ENCODE measurements at places on chromosomes 13 and 19.

- H3K36me3 ChIP-seq, result peaks cover 2% of the 10 kb centered on the region
- H3K4me1 ChIP-seq, result peaks cover 8% of the 10 kb centered on the region
- DNase-seq, result peak; percentile 89
- H3K27ac ChIP-seq, result no peak overlapping the region
- H3K27me3 ChIP-seq, result peaks cover 73% of the 10 kb centered on the region
These were observed 11.7 kb upstream of the CLN5 start for GRCh38 chr13:76980075-76980718.

GRCh38 chr13:80558074-80558473, 217.1 kb upstream of the SPRY2 start:
- H3K4me3 ChIP-seq, result no peak overlapping the region
- no peaks in the 10 kb centered on the region for H3K4me1 ChIP-seq
- no peak for DNase-seq

GRCh38 chr13:81302677-81303076, 961.8 kb upstream of the SPRY2 start:
- H3K27me3 ChIP-seq, result no peaks in the 10 kb centered on the region

DNA sequence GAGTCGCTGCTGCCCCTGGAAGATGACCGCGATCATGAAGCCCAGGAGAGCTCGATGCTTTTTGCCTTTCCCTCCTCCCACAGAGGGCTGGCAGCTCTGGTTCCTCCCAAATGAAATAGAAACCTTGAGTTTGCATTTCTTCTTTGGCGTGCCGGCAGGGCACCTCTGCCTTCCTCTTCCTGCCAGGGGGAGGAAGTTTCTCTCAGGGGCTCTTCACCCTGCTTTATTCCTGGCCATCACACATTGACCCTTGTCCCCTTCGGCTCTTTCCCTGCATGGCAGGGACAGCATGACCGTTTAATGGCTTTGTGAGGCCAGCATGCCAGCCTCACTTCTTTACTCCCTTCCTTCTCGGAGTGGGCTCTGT, 47.9 kb downstream of the ACTN4 start:
- peak overlapping the region; percentile 76 for H3K27ac ChIP-seq
- no peak for DNase-seq
- peaks cover 10% of the 10 kb centered on the region for H3K36me3 ChIP-seq
- H3K27me3 ChIP-seq, result no peaks in the 10 kb centered on the region

- H3K4me3 ChIP-seq, result no peak overlapping the region
- no peak overlapping the region for H3K27ac ChIP-seq
- DNase-seq, result no peak
- H3K36me3 ChIP-seq, result peaks cover 4% of the 10 kb centered on the region
- H3K4me1 ChIP-seq, result peaks cover 21% of the 10 kb centered on the region
- no peaks in the 10 kb centered on the region for H3K27me3 ChIP-seq
These were observed 15.6 kb downstream of the KCTD4 start for GRCh38 chr13:45185286-45185685.

DNA sequence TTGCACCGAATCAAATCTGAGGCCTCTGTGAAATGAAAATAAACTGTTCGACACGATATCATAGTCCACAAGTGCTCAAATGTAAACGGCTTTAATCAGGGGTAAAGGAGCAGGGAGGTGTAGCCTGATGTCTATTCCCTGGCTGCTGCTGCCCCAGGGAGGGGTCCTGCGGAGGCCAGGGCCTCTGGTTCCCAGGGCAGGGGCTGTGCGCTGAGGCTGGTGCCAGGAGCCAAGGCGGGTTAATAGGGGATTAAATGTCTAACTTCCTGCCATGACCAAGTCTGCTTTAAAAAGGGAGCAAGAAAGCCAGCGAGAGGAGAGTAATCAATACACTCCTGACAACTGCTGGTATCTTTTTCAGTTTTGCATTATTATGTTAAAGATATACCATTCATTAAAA, 59.4 kb downstream of the ZNF536 start:
- no peak for DNase-seq
- H3K4me1 ChIP-seq, result no peaks in the 10 kb centered on the region
- H3K27ac ChIP-seq, result no peak overlapping the region
- no peak overlapping the region for H3K4me3 ChIP-seq
- H3K36me3 ChIP-seq, result no peaks in the 10 kb centered on the region

DNA sequence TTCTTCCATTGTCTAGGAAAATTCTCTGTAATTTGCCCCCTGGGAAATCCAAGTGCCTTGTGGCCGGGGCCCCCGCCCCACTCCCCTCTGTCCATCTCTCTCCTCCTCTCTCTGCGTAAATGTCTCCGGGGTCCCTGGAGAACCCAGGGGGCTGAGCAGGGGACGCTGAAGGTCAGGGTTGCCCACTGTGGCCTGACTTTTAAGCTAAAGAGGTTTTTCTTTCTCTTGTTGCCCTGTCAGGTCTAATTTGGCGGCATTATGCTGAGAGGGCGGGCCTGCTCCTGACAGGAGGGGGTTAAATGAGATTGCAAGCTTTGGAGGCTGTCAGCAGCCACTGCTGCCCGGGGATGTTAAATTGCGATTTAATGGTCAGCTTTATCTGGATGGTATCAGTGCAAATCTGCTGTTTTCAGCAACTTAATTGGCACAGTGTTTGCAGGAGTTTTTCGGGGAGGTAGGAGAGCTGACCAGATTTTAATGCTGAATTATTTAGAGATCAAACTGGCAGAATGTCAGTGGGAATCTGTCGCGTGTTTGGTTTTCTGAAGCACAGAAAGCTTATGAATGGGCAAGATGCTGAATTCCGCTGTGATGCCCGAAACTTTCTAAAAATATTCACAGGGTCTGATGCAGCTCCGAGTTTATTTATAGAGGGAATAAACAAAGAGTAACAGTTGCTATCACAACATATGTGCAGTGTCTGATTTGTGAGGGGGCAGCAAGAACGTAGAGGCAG, 93.2 kb upstream of the SOX1 start:
- H3K36me3 ChIP-seq, result no peaks in the 10 kb centered on the region
- no peak overlapping the region for H3K4me3 ChIP-seq
- H3K27ac ChIP-seq, result no peak overlapping the region
- no peak for DNase-seq
- peaks cover 17% of the 10 kb centered on the region for H3K27me3 ChIP-seq
- H3K4me1 ChIP-seq, result no peaks in the 10 kb centered on the region

DNA sequence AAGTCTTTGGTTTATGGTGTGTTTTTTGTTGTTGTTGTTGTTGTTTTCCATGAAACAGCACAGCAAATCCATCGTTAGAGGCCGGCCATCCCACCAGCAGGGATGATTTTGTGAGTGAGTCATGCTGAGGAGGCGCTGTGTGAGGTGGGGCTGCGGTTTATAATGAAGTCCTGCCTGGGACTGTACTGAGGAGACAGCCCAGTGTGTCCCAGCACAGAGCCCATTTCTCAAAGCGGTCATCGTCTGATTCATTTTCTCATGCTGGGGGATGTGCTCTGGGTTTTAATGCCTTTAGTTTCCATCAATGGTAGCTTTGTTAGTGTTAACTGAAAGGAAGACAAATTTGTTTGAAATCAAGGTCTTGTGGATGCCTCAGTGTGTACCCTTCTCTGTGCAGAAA, 129.3 kb upstream of the SERP2 start:
- H3K4me1 ChIP-seq, result no peaks in the 10 kb centered on the region
- no peak for DNase-seq
- no peaks in the 10 kb centered on the region for H3K27me3 ChIP-seq
- no peak overlapping the region for H3K27ac ChIP-seq

GRCh38 chr19:17512574-17512939, 1.1 kb downstream of the PGLS start:
- peak overlapping the region; percentile 74 for H3K27ac ChIP-seq
- peaks cover 38% of the 10 kb centered on the region for H3K4me1 ChIP-seq
- peaks cover 20% of the 10 kb centered on the region for H3K36me3 ChIP-seq
- H3K27me3 ChIP-seq, result no peaks in the 10 kb centered on the region

DNA sequence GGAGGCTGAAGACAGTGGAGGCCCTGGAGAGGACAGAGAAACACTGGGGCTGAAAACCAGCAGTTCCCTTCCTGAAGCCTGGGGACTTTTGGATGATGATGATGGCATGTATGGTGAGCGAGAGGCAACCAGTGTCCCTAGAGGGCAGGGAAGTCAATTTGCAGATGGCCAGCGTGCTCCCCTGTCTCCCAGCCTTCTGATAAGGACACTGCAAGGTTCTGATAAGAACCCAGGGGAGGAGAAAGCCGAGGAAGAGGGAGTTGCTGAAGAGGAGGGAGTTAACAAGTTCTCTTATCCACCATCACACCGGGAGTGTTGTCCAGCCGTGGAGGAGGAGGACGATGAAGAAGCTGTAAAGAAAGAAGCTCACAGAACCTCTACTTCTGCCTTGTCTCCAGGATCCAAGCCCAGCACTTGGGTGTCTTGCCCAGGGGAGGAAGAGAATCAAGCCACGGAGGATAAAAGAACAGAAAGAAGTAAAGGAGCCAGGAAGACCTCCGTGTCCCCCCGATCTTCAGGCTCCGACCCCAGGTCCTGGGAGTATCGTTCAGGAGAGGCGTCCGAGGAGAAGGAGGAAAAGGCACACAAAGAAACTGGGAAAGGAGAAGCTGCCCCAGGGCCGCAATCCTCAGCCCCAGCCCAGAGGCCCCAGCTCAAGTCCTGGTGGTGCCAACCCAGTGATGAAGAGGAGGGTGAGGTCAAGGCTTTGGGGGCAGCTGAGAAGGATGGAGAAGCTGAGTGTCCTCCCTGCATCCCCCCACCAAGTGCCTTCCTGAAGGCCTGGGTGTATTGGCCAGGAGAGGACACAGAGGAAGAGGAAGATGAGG, 1.5 kb downstream of the PPP1R15A start:
- H3K27ac ChIP-seq, result peak overlapping the region; percentile 100
- peak overlapping the region; percentile 99 for H3K4me3 ChIP-seq
- peaks cover 54% of the 10 kb centered on the region for H3K4me1 ChIP-seq
- peaks cover 69% of the 10 kb centered on the region for H3K36me3 ChIP-seq
- DNase-seq, result no peak

DNA sequence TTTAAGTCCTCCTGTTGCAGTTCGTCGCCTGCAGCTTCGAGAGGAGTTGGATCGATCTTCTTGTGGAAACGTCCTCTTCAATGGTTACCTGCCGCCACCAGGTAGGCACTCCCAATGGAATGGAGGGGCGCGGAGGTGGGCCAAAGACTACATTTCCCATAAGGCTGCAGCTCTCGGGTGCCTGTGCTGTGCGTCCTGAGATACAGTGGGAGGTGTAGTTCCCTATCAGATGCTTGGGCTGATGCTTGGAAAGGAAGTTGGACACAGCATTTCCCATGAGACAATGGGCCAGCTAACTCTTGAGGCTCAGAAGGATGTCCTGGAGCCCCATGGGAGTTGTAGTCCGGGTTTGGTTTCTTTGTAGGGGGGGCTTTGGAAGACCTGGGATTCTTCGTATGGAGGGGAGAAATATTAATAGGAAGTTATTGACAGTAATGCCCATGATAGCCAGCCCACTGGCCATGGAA, 1.8 kb downstream of the SHKBP1 start:
- no peaks in the 10 kb centered on the region for H3K27me3 ChIP-seq
- peaks cover 31% of the 10 kb centered on the region for H3K36me3 ChIP-seq
- peak overlapping the region; percentile 73 for H3K4me3 ChIP-seq
- peak overlapping the region; percentile 82 for H3K27ac ChIP-seq

- no peak overlapping the region for H3K4me3 ChIP-seq
- H3K27ac ChIP-seq, result no peak overlapping the region
- peaks cover 8% of the 10 kb centered on the region for H3K4me1 ChIP-seq
These were observed 1004.2 kb downstream of the UQCRFS1 start for GRCh38 chr19:28208745-28209144.

GRCh38 chr19:37907735-37908455, 887 bp downstream of the SIPA1L3 start:
- H3K36me3 ChIP-seq, result peaks cover 3% of the 10 kb centered on the region
- no peak for DNase-seq
- peak overlapping the region; percentile 0 for H3K27ac ChIP-seq
- H3K27me3 ChIP-seq, result no peaks in the 10 kb centered on the region
- H3K4me3 ChIP-seq, result peak overlapping the region; percentile 91
- peaks cover 37% of the 10 kb centered on the region for H3K4me1 ChIP-seq

DNA sequence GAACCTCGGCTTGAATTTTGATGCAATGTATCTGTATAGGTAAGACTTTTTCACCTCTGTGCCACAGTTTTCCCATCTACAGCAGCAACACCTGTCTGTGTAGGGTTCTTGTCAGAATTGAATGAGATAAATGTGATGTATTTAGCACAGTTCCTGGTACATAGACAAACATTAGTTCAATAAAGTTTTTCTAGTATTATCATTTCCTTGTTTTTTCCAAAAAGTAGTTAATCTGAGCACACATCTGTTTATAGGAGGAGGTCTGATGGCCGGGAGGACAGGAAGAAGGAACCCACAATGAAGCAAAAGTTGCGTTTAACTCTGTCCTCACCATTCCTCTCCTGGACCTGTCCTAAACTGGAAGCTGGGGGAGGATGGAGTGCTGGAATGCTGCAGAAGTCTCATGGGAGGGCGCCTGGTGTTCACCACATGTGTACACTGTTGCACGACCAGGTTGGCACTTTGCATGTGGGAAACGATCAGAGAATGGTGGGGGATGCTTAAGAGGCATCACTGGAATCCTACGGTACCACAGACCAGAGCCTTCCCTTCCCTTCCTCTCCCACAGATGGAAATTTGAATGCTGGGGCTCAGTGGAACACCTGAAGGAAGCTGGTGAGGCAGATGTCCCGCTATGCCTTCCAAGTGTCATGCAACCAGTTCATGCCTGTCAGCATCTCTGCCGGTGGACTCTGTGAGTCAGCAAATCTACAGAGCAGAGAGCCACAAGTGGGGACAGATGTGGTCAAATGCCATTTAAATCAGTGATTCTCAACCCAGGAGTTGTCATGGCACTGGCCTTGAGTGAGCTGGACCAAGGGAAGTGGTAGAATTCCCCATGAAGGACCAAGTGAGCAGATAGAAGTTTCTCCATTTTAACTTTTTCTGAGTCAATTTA, 315.6 kb downstream of the DLEU7 start:
- no peak overlapping the region for H3K27ac ChIP-seq
- H3K36me3 ChIP-seq, result peaks cover 2% of the 10 kb centered on the region
- no peak overlapping the region for H3K4me3 ChIP-seq
- H3K4me1 ChIP-seq, result peaks cover 11% of the 10 kb centered on the region
- no peaks in the 10 kb centered on the region for H3K27me3 ChIP-seq

DNA sequence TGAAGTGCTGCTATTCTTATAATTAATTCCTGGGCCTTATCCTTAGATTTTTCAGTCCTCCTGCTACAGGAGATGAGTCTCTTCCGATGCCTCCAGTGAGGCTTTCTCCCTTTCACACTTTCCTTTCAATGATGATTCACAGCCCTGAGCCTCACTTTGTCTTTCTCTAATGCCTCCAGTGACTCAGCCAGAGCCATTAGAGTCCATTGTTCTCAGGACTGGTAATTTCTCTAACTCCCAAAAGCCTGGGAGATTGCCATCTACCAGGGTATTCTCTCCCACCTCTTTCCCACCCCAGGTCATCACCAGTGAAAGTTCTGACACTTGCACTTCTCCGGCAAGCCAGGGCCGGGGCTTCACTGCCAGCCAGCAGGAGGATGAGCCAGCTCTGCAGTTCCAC, 49.6 kb upstream of the ARGLU1 start:
- no peak for DNase-seq
- H3K4me3 ChIP-seq, result no peak overlapping the region
- peaks cover 59% of the 10 kb centered on the region for H3K27me3 ChIP-seq
- no peaks in the 10 kb centered on the region for H3K36me3 ChIP-seq
- no peak overlapping the region for H3K27ac ChIP-seq
- peaks cover 6% of the 10 kb centered on the region for H3K4me1 ChIP-seq

Measured in central memory CD8-positive, alpha-beta T cell (primary cell).